Non-pigmented ciliary epithelial cell (primary cell): ENCODE measurements at places on chromosomes 7 and 10.
A peak's percentile ranks its signal among the peaks of the same experiment; 100 is the strongest.

- no peak for DNase-seq
These were observed 191.5 kb downstream of the OTUD1 start for GRCh38 chr10:23630376-23630775.

DNA sequence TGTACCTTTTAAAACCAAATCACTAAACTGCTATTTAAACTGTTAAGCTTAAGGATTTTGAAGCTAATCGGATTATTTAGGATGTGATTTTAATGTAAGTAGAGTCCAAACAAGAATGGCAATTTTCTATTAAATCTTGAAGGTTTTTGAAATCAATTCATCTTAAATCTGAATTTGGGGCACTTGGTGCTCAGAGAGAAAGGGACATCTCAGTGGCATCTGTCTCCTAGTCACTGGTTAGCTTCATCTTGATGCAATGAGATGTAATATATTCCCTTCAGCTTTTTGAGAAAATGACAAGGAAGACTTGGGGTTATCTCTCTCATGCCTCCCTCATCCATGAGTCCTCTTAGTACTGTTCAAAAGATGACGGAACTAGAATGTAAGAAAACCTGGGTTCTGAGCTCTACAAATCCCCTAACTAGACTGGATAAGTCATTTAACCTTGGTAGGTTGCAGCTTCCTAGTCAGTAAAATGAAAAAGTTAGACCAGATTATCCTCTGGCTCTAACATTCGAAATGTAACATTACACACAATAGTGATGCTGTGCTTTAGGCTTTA lies 198.5 kb upstream of the NEBL start:
- no peak for DNase-seq

GRCh38 chr10:72088889-72089575 lies 681 bp upstream of the SPOCK2 start:
- no peak for DNase-seq

- no peak for DNase-seq
These were observed 11.5 kb upstream of the STRIP2 start for GRCh38 chr7:129422727-129423126.

DNA sequence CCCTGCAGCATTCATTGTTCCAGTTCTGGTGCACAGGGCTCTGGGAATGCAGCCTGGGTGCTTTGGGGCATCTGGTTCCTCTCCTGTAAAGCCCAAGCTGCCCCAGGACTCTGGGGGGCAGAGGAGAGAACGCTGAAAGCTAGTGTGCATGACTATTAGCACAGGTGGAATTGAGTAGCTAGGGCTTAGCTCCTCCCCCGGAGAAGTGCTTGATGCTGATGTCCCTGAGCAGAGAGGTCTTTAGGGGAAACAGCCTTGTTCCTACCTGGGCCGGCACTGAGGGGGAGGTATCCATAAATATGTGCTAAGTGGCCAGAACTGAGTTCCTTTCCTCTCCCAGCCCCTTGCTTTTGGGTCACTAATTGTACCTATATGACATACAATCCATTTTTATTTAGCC lies 3.9 kb downstream of the ADCY1 start:
- DNase-seq, result no peak

DNA sequence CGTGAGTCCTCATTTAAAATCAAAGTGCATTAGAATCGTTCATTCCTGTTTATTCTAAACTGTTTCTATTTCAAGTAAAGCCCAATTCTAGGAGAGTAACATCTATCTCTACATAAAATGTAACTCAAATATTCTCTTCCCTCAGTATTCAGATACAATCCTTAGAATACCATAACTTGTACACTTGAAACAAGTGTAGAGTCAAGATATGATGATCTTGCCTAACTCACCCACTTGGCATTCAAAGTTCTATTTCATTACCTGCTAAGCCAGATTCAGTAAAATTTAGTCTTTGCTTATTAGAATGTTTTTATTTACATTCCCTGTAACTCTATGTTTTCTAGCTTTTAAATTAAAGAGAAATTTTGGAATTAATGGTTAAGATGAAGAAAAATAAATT lies 31.6 kb downstream of the PRPS1L1 start:
- DNase-seq, result no peak

DNA sequence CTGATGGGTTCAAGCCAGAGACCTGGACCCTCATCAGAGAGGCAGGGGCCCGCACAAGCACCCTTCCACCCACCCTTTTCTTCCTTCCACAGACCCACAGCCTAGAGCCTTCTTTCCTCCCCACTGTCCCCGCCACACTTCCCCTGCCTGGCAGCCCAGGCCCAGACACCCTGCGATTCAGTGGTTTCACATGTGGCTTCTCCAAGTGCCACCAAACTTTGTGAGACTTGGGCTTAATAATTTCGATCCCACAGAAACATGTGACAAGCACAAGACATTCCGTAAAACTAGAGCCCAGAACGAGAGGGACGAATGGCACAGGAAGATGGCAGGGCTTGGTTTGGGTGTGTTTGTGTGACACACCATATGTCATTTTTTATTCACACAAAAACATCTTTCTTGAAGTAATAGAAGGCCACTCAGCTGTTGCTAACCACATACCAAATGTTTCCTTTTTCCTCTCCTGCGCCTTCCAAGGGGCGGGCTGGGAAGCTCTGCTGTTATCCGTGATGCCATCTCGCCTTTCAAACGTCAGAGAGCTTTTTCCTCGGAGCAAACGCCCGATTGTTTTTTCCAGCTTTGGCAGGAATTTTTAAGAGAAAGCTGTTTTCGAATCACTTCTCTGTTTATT lies 162.9 kb downstream of the GRK5 start:
- DNase-seq, result peak; percentile 28

DNA sequence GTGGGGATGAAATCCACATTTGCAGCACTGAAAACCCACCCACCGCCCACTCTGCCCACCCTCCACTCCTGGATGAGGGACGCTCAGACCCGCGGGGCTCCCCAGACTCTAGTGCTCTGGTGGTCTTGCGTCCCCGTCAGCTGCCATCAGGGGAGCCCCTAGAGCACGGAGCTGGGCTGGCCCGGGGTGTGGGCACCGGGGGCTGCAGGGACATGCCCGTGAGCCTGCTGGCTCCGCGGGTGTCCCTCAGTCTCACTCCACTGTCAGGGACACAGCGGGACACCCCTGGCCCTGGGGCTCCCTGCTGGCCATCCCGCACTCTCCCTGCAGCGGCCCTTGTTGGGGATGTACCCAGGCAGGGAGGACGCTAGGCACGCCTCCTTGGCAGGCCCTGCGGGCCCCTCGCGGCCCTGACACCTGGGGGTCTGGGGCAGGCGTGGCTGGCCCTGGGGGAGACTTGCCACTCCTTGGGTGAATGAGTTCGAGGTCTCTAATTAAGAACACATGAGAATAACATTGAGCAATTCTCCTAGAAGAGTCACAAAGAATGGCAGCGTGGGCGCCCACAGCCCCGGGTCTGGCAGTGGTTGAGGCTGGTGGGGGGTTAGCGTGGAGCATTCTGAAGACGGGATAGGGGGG lies 64.2 kb downstream of the CFAP46 start:
- no peak for DNase-seq

- no peak for DNase-seq
These were observed 50.2 kb downstream of the IQUB start for GRCh38 chr7:123484199-123484598.

GRCh38 chr7:101630591-101630990 lies 1.5 kb upstream of the MYL10 start:
- no peak for DNase-seq

DNA sequence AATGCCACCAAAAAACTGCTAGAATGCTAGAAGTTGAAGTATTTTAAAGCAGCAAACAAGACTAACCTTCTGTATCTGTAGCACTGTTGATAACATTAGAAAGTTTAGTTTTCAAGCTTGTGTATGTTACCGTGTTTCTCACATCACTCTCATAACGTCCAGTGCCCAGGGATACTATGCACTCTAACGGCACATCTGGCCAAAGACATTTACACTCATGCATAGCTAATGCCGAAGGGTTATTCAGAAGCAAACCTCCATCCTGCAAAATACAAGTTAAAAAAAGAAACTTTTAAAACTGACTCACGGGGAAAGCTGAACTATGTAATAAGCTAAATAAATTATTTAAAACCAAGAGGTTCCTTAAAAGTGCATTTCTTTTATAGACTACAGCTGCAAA lies 22.9 kb upstream of the NRCAM start:
- no peak for DNase-seq

GRCh38 chr10:97185326-97186058 lies at the start of gene SLIT1:
TSS of gene SLIT1 (minus strand) at chr10:97185959. CDS start at chr10:97185674, 285 bp downstream.
- no peak for DNase-seq

GRCh38 chr10:22152403-22152802 lies 65.4 kb downstream of the EBLN1 start:
- no peak for DNase-seq
